ENCODE measurements at places on chromosomes 16 and 17.

GRCh38 chr16:67857547-67858233 is 10.2 kb upstream of the CENPT start:
- DNase-seq: no peak

DNA sequence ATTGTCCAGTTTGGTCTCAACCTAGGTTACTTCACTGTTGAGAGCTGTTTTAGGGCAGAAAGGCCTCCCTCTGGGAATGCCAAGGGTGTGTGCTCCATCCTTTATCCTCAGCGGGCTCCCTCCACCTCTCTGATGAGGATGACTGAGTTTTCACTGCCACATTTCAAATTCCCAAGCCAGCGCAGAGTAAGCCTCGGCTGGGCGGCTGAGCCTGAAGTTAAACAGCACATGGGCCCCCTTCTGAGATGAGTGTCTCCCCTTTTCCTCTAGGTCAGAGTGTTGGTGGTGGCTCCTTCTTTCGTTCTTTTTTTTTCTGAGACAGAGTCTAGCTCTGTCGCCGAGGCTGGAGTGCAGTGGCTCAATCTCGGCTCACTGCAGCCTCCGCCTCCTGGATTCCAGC is 5.5 kb upstream of the GCSH start:
- DNase-seq: no peak

DNA sequence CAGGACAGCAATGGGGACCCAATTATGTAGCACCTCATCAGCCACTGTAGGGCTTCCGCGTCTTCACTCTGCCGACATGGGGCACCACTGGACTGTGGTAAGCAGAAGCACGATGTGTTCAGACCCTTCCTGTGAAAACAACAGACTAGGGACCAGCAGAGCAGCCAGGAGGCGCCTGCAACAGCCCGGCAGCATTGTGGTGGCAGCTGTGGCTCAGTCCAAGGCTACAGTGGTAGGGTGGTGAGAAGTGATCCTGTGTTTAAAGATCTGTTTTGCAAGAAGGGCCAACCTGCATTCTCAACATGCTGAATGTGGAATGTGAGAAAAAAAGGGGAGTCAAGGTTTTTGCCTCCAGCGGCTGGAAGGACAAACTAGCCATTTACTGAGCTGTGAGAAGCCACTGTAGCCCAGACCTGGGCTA is 80.8 kb downstream of the GAS7 start:
- no peak for DNase-seq

DNA sequence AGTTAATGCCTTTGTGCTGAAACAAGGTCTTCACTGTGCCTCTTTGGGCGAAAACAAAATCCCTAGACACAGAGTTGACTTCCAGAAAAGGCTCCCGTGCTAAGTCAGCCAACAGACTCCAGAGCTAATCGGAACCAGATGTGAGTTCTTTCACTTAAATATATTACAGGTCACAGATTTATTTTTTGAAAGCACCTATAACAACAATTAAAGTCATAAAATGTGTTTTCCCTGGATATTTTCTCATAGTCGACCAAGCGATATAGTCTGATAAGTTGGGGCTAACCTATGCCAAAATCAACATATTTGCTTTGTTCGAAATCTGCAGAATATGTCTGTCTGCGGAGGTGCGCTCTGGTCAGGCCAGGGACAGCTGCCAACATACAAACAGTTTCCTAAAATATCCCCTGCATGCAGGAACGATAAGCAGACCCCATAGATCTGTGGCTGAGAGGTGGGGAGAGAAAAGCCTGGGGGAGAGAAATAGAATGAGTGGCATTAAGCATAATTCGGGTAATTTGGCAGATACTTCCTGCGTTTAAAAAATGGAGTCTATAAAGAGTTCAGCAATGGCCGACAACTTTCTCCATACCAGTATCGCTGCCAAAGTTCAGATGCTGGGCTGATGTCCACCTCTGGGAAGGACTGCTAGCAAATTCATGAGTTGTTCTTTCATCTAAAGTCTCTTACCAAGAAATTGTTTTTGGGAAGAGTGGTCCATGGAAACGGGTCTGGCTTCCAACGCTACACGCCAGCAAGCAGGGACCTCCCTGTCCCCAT is 50.8 kb upstream of the MYH10 start:
- DNase-seq: no peak

GRCh38 chr16:65744401-65744800 is 622.1 kb upstream of the CDH5 start:
- DNase-seq: no peak

All from stimulated activated CD4-positive, alpha-beta T cell treated with anti-CD3 and anti-CD28 coated beads, TNF-alpha, amount 100 ng/mL, for 24 hours (primary cell).